ENCODE measurements at places on chromosomes 5 and 9. TPM values are rescaled to one million over a fixed set of nuclear protein-coding genes. Genes with fewer than 3 reads are reported as not detected.

GLDC gene
- 145 TPM for total RNA-seq

AIF1L gene
- 106 TPM for total RNA-seq

OTP gene
- total RNA-seq, result not detected

NEK6 gene
- 21.4 TPM for total RNA-seq

DNA sequence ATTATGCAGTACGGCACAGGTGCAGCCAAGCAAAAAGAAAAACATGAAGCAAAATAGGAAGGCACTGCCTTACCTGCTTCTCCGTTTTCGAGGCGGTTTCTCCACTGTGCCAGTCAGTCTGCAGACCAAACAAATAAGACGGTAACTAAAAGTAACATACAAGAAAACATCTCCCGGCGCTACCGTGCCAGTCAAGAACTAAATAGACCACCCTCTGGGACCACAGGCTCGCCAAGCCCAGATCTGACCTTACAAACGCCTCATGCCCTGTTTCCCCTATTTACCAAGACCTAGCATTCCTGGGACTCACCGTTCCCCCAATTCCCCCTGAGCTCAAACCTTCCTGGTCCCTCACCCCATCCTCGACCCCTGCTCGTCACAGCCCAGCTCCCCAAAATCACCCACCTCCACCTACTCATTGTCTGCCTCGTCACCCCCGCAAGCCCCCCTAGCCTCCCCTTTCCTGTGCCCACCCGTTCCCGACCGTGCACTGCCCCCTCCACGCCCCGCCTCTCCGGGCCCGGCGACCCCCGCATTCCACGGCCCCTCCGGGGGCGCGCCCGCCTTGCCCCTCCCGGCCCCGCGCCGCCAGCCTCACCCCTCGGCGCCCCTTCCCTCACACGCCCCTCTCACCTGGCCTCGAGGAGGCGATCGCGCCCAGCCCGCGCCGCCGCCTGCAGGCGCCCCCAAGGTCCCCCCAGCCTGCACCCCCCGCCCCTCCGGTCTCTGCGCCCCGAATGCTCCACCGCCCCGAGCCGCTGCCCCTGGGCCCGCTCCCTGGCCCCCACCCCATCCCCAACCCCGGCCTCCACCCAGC lies 560 bp downstream of the SCAI start:
- H3K27ac ChIP-seq, result peak overlapping the region; percentile 95
- peak overlapping the region; percentile 96 for H3K4me3 ChIP-seq
- H3K36me3 ChIP-seq, result peaks cover 15% of the 10 kb centered on the region
- peaks cover 14% of the 10 kb centered on the region for H3K4me1 ChIP-seq
- peak; percentile 61 for DNase-seq

GRCh38 chr5:558871-559503 lies 34.7 kb upstream of the SLC9A3 start:
- peaks cover 1% of the 10 kb centered on the region for H3K4me1 ChIP-seq
- peaks cover 15% of the 10 kb centered on the region for H3K27me3 ChIP-seq
- H3K36me3 ChIP-seq, result no peaks in the 10 kb centered on the region
- DNase-seq, result no peak

- H3K4me1 ChIP-seq, result peaks cover 71% of the 10 kb centered on the region
- DNase-seq, result no peak
- no peaks in the 10 kb centered on the region for H3K27me3 ChIP-seq
- H3K4me3 ChIP-seq, result no peak overlapping the region
- H3K27ac ChIP-seq, result peak overlapping the region; percentile 54
These were observed 105.4 kb downstream of the DAPK1 start for GRCh38 chr9:87602933-87603643.

DNA sequence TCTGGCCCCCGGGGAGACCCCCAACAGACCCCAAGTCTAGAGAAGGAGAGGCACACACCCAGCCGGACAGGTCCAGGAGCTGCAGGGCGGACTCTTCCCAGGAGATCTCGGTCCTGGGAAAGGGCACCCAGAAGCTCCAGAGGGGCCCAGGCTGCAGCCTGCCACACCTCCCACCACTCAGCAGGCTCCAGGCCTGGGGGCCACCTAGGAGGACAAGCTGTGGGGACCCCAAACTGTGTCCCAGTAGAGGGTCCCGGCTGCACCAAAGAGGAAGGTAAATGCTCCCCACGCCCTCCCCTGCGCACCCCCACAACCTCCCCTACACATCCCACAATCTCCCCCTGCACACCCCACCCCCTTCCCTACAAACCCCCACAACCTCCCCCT lies 48.5 kb downstream of the PLEKHG4B start:
- no peak overlapping the region for H3K4me3 ChIP-seq
- H3K27ac ChIP-seq, result no peak overlapping the region
- no peaks in the 10 kb centered on the region for H3K27me3 ChIP-seq
- peaks cover 44% of the 10 kb centered on the region for H3K36me3 ChIP-seq
- DNase-seq, result no peak
- H3K4me1 ChIP-seq, result peaks cover 25% of the 10 kb centered on the region

DNA sequence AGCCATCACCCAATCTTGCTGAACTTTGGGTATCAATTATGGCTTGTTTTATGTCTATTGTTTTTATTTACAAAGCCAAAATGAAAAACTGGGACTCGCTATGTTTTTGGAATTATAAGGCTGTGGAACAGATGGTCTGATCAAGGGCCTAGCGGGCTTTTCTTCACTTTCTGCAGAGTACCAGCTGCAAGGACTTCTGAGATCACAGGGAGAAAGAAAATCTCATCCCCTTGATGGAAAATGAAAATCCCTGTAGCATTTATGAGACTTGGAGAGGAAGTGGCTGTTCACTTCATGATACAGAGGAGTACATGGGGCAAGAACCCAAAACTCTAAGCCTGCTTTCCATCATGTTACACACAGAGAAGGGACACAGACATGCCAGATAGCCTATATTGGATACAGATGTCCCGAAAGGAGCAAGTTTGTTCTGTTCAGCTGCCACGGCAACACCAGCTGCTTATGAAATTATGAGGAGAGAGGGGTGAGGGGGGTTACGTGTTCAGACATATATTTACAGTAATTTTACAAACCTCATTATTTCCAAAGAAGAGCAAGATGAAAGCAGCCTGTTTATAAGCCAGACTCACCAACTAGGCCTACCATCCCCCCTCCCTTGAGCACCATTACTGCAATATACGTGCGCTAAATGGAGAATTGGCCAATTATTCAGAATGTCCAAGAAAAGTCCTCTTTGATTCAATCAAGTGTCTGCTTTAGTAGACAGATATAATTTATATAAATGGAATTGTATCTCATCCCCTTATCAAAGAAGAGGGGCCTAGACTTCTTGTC lies 220.0 kb downstream of the MARCHF11 start:
- no peaks in the 10 kb centered on the region for H3K4me1 ChIP-seq
- DNase-seq, result no peak
- H3K27ac ChIP-seq, result no peak overlapping the region
- H3K27me3 ChIP-seq, result no peaks in the 10 kb centered on the region
- H3K4me3 ChIP-seq, result no peak overlapping the region

DNA sequence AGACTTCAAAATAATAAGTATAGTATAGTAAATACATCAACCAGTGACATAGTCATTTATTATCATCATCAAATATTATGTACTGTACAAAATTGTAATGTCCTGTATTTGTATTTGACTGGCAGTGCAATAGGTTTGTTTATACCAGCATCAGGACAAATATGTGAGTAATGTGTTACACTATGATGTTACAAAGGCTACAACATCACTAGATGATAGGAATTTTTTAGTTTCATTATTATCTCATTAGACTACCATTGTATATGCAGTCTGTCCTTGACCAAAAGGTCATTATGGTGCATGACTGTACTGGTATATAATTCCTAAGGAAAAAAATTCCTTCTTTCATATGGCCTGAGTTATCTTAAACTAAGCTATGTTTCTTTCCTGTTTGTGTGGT lies 63.6 kb upstream of the VCAN start:
- H3K4me3 ChIP-seq, result no peak overlapping the region
- H3K4me1 ChIP-seq, result peaks cover 17% of the 10 kb centered on the region
- no peaks in the 10 kb centered on the region for H3K27me3 ChIP-seq

DNA sequence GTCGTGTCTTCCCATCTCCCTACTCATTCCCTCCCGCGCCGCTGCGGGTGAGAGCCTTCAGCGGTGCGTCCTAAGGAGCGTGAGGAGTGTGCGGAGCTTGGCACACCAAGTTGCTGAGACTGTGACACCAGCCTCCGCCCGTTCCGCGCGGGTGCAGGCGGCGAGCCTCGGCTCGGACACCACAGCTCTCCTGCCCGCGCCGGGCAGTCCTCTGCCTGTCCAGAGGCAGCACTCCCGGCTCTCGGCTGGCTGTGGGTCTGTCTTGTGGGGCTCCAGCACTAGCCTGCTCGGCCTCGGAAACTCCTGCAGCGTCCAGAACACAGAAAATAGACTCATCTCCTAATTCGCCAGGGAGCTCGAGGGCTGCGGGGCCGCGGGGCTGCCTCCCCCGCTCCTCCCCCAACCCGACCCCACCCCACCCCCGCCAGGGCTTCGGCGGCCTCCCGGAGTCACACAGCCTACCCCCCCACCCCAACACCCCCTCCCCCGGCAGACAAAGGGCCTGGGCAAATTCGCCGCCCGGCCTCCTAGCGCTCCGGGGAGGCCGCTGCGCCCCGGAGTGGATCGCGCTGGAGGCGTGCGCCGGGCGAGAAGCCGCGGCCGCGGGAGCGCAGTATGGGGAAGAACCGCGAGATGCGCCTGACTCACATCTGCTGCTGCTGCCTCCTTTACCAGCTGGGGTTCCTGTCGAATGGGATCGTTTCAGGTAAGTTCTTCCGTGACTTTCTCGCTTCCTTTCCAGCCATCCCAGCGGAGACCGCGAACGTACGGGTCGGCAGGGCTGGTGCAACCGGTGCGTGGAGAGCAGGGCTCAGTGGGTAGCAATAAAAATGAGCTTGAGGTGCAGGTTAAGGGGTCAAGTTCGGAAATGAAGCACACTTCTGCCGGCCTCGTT lies at the start of gene ADAMTS19:
TSS of gene ADAMTS19 (plus strand) at position 522 of the 895 bp plus-strand sequence. CDS start at position 616, 94 bp downstream.
- H3K27me3 ChIP-seq, result no peaks in the 10 kb centered on the region
- H3K36me3 ChIP-seq, result peaks cover 7% of the 10 kb centered on the region

GRCh38 chr9:92664394-92665152 lies 5.4 kb downstream of the IPPK start:
- no peak overlapping the region for H3K4me3 ChIP-seq
- no peaks in the 10 kb centered on the region for H3K27me3 ChIP-seq
- H3K36me3 ChIP-seq, result no peaks in the 10 kb centered on the region
- peak overlapping the region; percentile 87 for H3K27ac ChIP-seq
- peaks cover 30% of the 10 kb centered on the region for H3K4me1 ChIP-seq

DNA sequence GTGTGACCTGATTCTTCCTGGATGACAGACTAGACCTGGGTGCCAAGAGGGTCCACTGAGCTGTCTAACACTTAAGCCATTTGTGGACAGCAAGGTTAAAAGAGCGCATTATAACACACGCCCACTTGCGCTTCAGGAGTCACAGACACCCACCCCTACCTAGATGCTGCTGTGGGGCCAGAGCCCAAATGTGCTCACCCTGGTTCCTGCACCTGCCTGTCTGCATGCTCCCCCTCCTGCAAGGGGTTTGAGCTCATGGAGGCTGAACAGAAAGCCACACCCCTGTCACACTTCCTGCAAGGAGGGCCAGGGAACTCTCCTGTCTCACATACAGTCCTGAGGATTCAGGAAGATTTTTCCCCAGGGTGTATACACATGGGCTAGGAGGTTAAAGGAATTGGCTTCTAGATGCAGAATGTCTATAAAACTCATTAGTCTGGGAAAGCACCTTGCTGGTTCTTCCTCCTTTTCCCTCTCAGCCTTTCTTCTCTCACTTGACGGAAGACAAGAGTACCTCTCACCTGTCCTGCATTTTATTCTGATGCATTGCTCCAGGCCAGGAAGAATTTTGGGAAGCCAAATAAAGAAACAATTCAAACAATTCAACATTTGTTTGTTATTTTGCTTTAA lies 87.4 kb upstream of the LHFPL2 start:
- no peak overlapping the region for H3K4me3 ChIP-seq
- DNase-seq, result no peak
- no peaks in the 10 kb centered on the region for H3K27me3 ChIP-seq
- H3K27ac ChIP-seq, result no peak overlapping the region
- peaks cover 10% of the 10 kb centered on the region for H3K4me1 ChIP-seq

DNA sequence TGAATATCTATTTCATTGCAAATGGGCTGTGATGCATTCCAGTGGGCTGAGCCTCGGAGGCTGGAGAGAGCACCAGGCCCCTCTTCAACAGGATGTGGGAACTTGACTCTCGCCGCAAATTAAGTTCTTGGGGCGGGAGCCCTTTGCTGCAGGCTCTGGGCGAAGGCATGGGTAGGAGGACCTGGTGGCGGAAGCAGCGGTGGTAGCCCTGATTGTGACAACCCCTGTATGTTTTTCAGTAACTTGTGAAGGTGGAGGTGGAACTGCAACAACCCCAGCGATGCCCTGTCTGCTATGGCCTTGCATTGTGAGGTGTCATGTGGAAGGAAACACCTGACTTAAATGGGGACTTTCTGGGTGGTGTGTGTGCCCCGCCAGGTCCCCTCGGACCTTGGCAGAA lies 9.4 kb downstream of the FYB1 start:
- H3K4me3 ChIP-seq, result no peak overlapping the region
- no peaks in the 10 kb centered on the region for H3K36me3 ChIP-seq
- no peak overlapping the region for H3K27ac ChIP-seq
- peaks cover 36% of the 10 kb centered on the region for H3K4me1 ChIP-seq
- H3K27me3 ChIP-seq, result no peaks in the 10 kb centered on the region
